HTR-8/SVneo (cell line): ENCODE measurements at places on chromosomes 12 and 14.

DNA sequence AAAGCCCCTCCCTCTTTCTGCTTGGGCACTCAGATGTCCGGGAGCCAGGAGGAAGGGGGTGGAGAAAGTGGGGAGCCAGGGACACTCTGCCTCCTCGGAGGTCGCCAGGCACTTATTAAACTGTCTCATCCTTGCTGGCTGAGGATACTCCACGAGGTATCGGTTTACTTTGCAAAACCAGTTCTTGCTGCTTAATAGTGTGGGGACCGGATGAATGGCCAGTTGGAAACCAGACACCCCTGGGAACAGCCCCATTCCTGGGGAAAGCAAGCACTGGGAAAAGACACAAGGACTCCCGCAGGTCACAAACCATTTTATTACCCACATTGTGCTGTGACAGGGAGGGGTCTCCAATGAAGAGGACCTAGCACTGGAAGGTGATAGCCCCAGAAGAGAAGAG, 34.2 kb downstream of the CCDC88C start:
- no peak for DNase-seq

DNA sequence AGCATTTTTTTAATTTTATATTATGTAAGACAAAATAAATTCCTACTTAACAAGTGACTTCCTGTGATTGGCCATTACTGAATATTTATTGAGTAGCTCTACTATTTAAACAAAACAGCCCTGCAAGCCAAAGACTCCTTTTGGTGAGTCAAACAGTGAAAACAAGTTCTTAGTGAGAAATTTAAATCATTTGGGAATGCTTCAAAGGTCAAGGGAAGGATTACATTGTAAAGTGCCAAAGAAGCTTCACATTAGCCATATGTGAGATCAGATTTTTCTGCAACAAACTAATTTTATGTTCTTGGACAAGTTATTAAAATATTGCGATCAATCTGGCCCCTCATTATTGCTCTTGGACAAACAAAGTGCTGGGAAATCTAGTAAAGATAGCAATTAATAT, 795.4 kb upstream of the MGAT4C start:
- DNase-seq = no peak

DNA sequence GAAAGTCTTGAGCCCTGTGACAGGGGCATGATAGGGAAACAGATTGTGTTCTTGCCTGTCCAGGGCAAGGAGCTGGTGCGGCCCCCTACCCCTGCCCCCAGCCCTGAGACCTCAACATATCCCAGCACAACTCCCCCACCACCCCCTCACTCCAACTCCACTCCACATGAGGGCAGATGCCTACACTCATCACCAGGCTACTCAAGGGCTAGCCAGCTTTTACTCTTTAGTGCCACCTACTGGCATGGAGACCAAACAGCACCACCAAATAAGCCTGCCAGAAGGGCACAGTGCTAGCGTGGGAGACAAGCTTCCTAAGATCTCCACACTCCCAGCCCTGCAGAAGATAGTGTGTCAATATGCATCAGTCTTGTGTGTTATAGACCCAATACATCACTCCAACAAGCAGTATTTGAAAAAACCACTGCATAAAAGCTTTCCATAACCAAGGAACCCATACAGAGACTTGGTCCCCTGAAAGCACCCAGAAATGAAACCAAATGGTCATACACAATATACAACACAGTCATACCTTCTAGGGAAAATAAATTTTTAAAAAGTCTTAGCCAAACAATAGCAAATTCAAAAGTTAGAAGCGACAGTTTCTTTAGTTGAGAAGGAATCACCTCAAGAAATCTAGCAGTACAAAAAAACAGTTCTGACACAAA, 154.4 kb downstream of the KCNK10 start:
- no peak for DNase-seq

DNA sequence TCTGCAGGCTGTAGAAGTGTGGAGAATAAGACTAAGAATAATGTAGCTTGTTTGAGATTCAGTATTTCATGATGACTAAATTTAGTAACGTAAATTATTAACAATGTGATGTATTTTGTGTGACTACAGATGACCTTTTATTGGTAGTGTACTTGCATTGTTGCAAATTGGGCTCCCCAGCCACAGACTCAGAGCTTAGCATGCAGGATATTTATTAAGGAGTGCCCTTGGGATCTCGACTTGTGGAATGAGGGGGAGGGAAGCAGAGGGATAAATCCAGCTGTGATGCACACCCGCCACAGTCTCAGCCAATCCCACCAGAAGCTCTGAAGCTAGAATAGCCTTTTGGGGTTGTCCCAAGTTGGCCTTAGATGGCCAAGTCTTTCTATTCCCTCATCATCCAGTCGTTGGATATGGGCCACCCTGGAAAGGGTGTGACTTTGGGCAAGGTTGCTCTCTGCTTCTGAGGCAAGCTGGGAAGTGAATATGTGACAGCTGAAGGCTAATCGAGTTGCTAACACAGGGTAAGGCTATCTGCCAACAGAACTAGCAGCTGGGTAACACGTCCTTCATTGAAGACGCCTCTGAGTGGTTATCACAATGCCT, 42.1 kb upstream of the USP44 start:
- no peak for DNase-seq

DNA sequence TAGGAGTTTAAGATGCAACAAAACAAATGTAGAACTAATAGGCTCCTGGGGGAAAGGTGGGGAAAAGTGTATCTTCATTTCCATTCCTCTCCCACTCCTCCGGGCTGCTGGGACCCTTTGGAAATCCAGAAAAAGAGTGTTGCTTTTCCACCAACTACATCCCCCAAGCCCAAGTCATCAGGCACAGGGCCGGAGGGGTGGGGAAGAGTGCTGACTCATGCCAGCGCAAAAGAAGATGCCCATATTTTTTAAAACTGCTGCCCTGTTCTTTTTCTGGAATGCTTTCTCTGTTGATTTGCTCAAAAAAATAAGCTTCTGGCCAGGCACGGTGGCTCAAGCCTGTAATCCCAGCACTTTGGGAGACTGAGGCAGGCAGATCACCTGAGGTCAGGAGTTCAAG, 70.9 kb downstream of the TBK1 start:
- no peak for DNase-seq

DNA sequence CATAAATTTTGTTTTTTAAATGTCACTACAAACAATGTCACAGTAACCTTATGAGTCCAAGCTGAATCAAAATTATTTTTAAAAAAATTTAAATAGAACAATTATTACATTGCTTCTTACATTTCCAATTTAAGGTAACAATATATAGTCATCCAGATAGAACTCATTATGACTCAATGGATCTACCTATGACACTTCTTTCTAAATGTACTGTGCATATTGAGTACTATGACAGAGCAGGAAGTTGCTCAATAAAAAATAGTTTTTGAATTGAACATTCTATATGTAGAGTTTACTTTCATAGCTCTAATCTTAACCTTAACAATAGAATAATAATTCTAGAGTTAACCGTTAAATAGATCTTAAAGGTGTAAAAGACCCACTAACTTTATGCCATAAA, 44.4 kb upstream of the ALG10 start:
- no peak for DNase-seq

DNA sequence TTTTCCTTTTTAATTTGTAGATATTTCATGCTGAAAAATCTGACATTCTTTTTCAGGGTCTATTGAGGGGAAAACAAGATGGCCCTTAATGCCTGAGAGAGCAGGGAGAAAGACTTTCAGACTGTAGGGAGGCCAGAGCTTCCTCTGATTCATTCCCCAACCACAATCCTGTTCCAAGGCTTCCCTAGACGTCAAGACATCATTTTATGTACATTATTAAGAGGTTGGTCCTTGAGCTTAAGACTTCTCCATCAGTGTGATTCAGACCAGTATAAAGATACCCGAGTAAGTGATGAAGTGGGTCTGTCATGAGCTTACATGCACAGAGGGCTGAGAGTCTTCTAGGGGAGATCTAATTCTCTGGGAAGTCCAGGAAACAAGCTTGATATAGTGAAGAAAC, 57.3 kb downstream of the AVPR1A start:
- DNase-seq = no peak

DNA sequence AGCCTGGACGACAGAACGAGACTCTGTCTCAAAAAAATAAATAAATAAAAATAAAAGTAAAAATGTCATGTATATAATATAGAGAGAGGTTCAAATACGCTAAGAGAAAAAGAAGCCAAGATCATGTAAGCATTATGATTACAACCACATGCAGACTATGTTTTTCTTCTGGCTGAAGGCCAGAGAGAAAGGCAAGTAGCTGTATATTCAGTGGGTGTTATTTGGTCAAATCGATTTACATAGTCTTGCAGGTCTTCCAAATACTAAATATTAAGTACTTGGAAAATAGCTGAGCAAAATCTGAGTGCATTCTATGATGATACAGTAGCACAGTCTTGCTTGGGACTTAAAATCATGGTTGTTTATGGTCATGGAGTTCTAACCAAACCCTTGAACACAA, 758.0 kb downstream of the DIO2 start:
- no peak for DNase-seq

- no peak for DNase-seq
Observed at GRCh38 chr14:76407449-76408150, 31.7 kb downstream of the ESRRB start.

GRCh38 chr12:84913129-84913515, 523 bp upstream of the SLC6A15 start:
- no peak for DNase-seq

GRCh38 chr12:82124711-82125380, 233.3 kb downstream of the CCDC59 start:
- no peak for DNase-seq

DNA sequence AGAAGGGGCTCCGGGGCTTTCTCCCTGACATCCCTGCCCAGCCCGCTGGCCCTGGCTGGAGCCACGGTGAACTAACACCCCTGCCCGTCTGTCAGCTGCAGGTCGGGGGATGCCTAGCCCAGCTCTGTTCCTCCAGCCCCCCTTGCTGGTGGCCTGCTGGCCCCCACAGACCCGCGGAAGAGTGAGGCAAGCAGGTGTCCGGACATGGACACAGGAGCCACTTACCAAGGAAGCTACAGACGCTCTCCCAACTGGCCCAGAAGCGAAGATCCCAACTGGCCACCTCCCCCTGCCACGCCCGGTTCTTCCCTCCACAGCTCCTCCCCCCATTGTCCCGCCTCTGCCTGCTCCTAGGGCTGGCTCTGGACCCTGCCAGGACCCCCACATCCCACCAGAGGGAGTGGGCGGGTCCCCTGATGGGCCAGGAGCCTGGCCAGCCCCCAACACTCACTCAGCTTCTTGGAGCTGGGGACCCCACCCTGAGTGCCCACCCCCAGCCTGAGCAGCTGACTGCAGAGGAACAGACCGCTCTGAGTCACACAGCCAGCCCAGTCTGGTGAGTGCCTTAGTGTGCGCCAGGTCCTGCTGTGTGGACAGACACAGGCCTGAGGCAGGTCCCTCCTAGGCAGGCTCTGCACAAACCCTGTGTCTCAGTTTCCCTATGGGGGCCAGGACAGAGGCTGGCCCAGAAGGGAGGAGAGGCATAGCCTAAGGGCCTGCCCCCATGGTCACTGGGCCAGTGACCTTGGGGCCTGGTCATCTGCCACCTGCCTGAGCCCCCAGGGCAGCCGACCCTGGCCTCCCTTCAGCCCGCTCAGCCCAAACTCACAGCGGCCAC, 7.7 kb downstream of the AHNAK2 start:
- DNase-seq = no peak

- DNase-seq = no peak
Observed at GRCh38 chr12:79274501-79275064, 410.0 kb downstream of the SYT1 start.

GRCh38 chr14:71108398-71109119, 201.3 kb downstream of the PCNX1 start:
- DNase-seq = no peak

GRCh38 chr12:120625557-120626419, 14.6 kb upstream of the CABP1 start:
- DNase-seq = no peak

- DNase-seq = no peak
Observed at GRCh38 chr14:31945074-31945613, 132.0 kb upstream of the ARHGAP5 start.

DNA sequence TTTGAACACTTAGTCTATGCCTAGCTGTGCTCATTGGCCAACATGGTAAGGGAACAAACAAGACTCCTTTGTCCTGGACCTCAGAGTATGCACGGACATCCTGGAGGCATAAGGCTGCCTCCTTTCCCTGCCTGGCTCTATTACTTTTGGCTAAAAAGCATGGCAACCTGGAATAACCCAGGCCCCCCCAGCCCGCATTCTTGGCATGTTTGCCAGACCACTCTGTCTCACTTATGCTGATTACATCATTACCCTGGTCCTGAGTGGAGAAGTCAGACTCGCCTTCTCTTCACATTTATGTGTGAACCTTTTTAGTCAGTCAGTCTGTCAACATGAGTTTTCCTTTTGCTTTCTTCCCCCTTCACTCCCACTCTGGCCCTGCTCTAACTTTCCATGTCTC, 58.0 kb upstream of the ELK3 start:
- peak; percentile 50 for DNase-seq

DNA sequence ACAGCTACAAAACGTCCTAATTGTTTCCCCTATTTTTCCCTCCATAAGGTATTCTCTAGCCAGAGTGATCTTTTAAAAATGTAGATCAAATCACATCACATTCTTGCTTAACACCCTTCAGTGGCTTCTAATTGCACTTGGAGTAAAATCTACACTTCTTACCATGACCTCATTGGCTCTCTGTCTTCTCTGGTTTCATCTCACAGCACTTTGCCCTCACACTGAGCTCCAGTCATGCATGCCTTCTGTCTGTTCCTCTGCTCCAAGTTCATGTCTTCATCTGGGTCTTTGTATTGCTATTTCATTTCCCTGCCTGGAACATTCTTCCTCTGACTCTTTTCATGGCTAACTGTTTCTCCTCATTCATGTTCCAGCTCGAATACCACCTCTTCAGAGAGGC, 220.4 kb upstream of the GARIN6 start:
- no peak for DNase-seq
